Stimulated activated CD4-positive, alpha-beta T cell treated with anti-CD3 and anti-CD28 coated beads, Interleukin-15, amount 100 ng/mL, for 1 hour (primary cell): ENCODE measurements at places on chromosomes 5 and 9.

GRCh38 chr9:104783588-104783987 is 19.7 kb downstream of the NIPSNAP3B start:
- DNase-seq = no peak

DNA sequence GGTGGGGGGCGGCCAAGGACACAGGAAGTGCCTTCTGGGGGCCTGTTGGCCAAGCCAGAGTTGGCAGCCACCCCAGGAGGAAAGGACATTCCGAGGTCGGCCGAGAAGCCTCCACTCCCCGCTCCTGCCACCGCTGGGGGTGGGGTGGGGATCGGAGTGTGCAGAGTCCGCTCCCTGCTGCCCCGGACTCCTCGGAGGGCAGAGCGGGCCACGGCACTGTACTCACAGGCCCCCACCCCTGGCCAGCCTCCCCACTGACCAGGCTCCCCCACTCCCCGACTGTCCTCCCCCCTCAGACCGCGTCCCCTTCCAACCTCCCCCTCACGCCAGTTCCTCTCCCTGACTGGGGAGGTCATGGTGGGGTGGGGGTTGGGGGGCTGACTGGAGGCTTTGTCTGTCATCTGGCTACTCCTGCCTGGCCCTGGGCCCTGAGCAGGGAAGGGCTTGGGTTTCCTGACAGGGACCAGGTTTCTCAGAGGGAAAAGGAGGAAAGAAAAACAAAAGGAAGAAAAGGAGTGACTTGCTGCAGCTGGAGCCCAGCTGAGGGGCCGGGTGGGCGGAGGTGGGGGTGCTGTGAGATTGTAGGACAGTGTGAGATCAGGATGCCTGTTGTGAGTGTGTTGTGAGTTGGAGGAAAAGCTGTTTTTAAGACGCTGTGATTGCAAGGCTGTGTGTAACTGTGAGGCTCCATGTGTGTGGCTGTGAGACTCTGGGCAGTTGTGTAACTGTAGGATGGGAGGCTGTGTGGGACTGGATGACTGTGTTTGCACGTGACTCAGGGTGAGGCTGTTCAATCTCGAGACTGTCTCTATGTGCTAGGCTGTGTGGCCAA is 29.7 kb downstream of the CNTFR start:
- DNase-seq = no peak

DNA sequence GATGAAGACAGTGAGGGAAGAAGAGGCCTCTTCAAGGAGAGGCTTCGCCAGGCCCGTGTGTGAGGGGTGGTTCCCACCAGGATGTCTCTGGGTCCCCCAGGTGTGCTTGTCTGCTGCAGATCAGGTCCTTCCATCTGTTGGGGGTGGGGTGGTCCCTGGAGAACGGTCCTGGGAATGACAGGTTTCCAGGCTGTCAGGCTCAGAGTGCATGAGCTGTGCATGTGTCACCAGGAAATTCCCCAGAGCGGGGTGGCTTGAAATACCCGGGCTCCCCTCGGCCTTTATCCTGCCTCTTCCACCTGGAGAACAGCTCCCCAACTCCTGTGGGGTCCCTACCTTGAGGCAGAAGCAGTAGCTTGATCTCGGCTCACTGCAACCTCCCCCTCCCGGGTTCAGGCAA is 118.8 kb downstream of the GAPVD1 start:
- DNase-seq = no peak

DNA sequence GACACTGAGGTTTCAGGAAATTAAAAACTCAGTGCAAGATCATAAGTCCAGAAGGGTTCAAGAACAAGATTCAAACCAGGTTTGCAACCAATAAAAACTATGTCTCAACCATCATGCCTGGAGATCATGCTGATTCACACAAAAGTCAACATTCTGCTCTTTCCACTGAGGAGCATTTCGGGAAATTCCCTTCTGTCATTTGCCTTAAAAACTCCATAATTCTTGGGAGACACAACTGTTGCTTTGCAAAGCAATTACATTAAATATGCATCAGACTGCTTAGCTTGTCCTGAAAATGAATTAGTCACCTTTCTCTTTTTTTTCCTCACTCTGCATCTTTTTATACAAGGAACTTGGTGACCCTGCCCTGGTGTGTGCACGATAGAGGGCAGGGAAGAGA is 275.9 kb upstream of the ZNF462 start:
- no peak for DNase-seq

- DNase-seq = no peak
These were observed 54.1 kb downstream of the PSMB7 start for GRCh38 chr9:124361128-124361527.

DNA sequence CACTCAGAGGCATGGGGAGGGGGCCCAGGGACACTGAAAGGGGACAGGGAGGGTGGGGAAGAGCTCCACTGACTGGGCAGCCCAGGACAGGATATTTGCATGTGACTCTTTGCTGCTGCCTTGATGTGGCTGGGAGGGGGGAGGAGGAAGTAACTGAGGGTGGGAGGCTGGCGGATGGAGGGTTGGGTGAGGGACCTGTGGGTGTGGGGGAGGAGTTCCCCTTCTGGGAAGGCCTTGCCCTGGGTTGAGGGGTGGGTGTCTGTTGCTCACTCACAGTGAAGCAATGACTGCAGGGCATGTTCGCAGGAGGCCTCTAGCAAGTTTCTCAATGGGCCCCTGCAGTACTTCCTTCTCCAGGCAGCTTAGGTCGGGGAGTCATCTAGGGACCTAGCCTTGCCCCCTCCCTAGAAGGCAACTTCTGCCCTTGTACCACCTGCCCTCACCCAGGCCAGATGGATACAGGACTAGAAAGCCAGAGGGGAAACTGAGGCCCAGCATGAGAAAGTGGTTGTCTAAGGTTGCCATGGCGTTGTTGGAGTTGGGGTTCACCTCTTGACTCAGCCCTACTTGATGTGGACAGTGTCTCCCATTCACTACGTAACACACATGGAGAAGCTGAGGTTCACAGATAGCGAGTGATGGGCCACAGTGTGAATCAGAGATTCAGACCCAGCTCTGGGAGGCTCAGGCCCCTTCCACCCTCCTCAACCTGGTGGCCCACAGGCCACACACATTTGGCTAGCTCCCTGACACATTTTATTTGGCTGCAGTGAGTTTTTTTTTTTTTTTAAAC is 3.0 kb downstream of the GRK6 start:
- peak; percentile 66 for DNase-seq

DNA sequence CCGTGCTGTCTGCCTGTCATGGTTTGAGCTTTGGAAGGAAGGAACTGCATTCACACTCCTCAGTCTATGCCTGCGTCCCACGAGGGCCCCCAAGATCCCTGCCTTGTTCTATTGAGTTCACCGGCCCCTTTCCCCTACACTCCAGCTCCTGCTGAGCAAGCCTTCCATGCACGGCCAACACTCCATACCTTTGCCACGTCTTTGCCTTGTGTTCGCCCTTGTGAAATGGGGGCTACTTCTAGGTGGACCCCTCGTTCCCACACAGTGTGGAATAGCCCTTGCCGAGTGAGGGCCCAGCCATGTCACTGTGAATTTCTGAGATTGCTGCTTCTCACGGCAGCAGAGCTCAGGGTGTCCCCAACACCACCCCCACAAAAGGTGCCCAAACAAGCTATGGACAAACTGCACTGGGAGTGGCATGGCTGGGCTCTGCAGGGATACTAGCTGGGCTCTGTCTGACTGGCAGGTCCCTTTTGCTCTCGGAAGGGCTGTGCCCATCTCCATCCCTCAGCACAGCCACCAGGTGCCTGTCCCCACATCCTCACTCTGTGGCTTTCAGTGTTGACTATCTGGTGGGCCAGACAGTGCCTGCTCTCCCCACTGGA is 67.9 kb upstream of the ADAMTS2 start:
- DNase-seq = no peak
